Breast epithelium (tissue), 4 donors: ENCODE measurements at places on chromosomes 6 and 20. TPM values are rescaled to one million over a fixed set of nuclear protein-coding genes. Genes with fewer than 3 reads are reported as not detected.

DNA sequence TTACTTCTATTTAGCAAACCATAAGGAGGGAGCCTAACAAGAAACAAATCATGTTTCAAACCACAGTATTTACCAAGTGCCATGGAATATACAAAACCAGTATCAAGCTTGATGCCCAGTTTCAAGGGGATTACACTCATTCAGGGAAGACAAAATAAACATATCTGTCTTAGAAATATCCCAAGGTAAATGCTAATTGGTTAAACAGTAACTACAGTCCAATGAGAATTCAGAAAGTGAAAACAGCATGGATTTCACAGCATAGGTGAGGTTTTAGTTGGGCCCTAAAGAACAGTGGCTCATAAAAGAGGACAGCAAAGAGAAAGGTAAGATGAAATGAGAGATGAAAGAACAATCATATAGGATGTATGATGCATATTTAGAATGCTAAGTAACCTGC, 110.3 kb downstream of the CHD6 start:
- no peak for DNase-seq

GRCh38 chr6:31038559-31038958, 28.3 kb downstream of the MUC22 start:
- DNase-seq, result no peak

GRCh38 chr20:37192137-37192854, 12.9 kb upstream of the MROH8 start:
- DNase-seq, result peak; percentile 87

GRCh38 chr6:165599121-165599520, 63.9 kb downstream of the PDE10A start:
- no peak for DNase-seq

The ENPP1 gene
- 51.5 TPM for total RNA-seq
